ENCODE measurements at places on chromosomes 11 and 22.

- DNase-seq = peak; percentile 70
Observed at GRCh38 chr11:63917692-63918506, 935 bp upstream of the RCOR2 start.

- DNase-seq = peak; percentile 12
Observed at GRCh38 chr11:6736495-6737121, 35.2 kb downstream of the OR2AG2 start.

DNA sequence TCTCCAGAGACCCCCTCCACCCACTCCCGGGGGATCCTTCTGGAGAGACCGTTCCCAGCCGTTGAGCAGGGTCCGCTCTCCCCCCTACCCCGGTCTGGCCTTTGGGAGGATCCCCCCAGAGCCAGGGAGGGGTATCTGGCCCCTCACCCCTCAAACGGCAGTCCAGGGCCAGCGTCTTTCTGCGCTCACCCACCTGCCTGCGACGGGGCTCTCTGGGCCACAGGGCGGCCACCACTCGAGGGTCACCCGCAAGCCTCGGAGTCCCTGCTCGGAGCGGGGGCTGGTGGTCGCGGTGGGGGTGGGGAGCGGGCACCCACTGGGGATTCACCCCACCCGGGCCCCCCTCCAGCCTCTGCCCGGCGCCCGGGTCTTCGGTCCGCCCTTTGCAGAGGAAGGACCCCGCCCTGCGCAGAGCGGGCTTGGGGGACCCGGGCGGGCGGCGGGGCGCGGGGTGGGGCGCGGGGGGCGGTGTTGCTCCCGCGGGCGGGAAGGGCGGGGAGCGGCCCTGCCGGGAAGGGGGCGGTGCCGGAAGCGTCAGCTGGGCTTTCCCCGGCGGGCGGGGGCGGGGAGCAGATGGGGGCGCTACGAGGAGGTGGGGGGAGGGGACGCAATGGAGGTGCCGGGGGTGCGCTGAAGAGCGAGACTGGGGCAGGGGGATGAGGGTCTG lies 16.6 kb downstream of the CRELD2 start:
- DNase-seq = peak; percentile 90

DNA sequence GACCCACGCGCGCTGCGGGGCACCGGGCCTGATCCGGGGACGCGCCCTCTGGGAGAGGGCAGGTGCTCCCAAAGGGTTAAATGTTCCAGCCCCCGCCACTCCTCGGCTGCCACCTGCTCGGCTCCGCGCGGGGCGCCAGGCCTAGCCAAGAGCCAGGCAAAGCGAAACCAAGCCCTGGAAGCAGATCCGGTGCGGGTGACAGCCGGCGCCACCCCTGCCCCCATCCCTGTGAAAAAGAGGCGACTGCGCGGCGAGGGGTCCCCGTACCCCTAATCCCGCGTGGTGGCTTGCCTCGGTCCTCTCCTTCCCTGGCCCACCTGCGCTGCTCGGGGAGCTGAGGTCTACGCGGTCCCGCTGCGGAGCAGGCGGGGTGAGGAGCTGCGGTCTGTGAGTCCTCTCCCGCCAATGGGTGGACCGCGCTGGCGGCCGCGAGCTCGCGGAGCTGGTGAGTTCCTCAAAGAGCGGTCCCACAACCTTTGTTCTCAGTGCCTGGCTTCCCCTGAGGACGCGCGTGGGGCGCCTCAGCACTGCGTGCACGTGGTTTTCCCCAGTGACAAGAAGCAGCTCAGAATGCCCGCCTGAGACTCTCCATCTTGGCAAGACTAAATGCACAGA lies at the start of gene ME3:
Gene ME3 (minus strand): TSS at position 610 of the 615 bp plus-strand sequence.
- peak; percentile 27 for DNase-seq

DNA sequence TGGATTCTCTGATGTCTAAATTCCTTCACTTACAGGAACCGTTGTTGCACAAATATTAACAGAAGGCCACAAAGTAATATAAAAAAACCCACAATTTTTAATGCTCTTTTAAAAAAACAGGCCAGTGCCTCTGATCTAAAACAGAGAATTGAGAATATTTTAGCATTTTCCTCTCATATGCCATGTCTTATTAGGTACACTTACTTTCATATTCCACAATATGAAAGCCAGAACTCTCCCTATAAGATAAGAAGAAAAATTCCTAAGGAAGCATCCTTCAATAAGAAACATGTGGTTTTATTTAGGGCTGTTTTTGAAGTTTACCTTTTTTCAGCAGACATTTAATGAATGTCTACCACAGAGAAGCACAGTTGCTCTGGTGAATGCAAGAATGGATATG lies 214.5 kb downstream of the FAT3 start:
- no peak for DNase-seq

DNA sequence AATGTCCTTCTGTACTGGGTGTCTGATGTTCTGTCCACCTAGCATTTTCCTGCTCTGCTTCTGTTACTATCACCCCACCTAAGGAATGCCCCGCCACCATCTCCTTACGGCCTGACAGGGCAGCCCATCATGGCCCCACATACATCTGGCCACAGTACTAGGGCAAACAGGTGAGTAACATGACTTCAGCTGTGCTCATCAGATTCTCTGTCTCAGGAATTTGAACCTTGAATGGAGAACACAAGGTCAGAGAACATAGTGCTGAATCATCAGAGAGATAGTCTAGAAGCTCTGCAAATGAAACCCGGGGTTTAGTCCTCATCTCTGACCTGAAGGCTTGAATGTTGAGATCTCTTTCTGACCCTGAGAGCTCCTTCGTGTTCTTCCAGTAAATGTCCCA lies 32.4 kb downstream of the ZC3H12C start:
- DNase-seq = no peak

DNA sequence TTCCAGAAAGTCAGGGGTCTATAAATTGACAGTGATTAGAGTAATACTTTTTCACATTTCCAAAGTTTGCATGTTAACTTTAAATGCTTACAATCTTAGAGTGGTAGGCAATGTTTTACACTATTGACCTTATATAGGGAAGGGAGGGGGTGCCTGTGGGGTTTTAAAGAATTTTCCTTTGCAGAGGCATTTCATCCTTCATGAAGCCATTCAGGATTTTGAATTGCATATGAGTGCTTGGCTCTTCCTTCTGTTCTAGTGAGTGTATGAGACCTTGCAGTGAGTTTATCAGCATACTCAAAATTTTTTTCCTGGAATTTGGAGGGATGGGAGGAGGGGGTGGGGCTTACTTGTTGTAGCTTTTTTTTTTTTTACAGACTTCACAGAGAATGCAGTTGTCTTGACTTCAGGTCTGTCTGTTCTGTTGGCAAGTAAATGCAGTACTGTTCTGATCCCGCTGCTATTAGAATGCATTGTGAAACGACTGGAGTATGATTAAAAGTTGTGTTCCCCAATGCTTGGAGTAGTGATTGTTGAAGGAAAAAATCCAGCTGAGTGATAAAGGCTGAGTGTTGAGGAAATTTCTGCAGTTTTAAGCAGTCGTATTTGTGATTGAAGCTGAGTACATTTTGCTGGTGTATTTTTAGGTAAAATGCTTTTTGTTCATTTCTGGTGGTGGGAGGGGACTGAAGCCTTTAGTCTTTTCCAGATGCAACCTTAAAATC lies 5.3 kb downstream of the MALAT1 start:
- no peak for DNase-seq

DNA sequence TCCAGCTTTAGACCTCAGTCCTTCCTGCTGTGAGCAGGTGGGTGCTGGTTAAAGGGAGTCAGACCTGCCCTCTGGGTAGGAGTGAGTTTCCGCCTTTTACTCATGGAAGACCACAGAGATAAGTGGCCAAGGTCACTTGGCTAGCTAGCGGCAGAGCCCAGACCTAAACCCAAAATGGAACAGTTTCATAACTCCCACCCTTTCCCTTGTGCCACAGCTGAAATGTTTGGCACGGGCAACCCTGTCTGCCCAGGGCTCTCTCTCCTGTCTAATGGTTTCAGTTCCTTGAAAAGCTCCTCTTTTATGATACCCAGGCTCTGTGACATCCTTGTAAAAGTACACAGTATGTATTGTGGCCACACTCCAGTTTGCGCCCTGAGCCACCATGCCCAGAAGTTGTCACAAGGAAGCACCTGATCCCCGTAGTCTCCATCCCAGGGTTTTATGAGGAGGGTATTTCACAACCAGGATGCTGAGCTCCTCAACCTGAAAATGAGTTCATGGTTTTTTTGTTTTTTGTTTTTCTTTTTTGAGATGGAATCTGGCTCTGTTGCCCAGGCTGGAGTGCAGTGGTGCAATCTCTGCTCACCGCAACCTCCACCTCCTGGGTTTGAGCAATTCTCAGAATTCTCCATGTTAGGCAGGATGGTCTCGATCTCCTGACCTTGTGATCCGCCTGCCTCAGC lies 5.1 kb downstream of the MB start:
- no peak for DNase-seq

GRCh38 chr11:71501071-71501985 lies 25.7 kb upstream of the KRTAP5-7 start:
- DNase-seq = no peak

GRCh38 chr11:326842-327580 lies 6.4 kb upstream of the IFITM3 start:
- DNase-seq = peak; percentile 83

GRCh38 chr11:102226702-102227490 lies 90.4 kb upstream of the BIRC3 start:
- DNase-seq = no peak

- DNase-seq = peak; percentile 77
Observed at GRCh38 chr11:66543263-66544107, 2.4 kb downstream of the ZDHHC24 start.

DNA sequence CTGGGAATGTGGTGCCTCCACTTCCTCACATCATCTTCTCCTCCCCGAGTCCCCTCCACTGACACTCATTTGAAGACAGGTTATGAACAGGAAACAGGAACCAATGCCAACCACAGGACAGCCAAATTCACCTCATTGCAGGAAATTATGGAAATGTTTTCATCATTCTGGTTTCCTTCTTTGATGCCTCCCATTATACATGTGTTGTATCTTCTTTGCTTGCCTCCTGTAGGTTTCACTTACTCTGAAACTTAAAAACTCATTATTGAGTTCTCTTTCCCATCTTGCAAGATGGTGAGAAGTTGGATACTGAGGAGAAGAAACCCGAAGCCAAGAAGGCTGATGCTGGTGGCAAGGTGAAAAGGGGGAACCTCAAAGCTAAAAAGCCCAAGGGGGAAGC lies 108.5 kb downstream of the PHF21B start:
- no peak for DNase-seq

DNA sequence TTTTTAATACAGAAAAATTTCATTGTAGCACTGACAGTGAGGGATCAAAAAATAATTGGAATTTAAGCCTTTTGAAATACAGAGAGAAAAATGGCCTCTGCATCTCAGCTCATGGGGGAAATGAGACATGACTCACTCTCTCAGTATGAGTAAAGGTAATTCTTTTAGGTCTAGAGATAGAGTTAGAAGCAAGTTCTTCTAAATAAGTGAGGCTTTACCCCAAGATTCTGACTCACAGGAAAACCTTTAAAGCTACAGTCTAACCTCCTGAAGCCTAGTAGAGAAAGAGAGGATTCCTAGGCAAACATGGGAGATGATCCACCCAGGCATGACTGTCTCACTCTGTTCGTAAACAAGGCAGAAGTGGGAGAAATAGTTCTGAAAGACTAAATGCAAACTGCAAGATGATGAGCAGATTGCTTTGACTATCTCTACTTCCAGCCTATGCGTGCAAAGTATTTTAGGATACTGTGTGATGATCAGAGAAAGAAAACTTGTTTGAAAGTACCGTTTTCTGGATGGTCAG lies 1003.3 kb upstream of the CCDC90B start:
- peak; percentile 60 for DNase-seq

DNA sequence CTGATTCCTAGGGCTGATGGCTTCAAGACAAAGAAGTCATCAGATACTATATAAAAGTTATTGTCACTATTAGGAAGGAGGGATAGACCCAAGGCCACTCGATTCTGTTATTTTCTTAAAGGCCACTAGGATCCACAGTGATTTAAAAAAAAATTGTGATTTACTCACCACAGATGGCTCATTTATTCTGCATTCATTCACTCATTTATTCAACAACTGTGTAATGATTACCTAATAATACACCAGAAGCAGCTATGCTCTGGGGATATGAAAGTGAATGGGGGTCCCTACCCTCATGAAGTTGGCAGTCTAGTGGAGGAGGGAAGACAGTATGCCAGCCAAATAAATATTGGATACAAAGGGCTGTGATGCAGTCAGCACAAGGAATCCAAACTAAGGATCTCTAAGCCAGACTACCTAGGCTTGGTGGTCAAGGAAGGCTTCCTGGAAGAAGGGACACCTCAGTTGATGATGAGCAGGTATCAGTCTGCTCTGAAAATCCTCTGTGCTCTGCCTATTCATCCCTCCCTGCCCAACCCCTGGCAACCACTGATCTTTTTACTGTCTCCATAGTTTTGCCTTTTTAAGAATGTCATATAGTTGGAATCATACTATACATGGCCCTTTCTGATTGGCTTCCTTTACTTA lies 110.5 kb downstream of the NAT10 start:
- DNase-seq = no peak

DNA sequence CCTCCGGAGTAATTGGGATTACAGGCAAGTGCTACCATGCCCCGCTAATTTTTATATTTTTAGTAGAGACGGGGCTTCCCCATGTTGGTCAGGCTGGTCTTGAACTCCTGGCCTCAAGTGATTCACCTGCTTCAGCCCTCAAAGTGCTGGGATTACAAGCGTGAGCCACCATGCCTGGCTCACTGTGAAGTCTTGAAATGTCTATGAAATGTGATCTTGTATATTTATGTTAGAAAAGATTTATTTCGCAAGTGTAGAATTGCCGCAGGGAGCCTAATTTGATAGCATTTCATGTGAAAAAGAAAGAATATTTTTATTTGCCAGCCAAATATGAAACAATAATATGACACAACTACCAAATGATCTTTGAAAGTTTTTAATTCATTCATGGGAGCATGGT lies 52.1 kb downstream of the GRAMD1B start:
- DNase-seq = no peak

GRCh38 chr22:16774911-16775500 lies 50.2 kb downstream of the XKR3 start:
- DNase-seq = no peak

GRCh38 chr11:123062892-123063825 lies 1.2 kb upstream of the HSPA8 start:
- DNase-seq = no peak

DNA sequence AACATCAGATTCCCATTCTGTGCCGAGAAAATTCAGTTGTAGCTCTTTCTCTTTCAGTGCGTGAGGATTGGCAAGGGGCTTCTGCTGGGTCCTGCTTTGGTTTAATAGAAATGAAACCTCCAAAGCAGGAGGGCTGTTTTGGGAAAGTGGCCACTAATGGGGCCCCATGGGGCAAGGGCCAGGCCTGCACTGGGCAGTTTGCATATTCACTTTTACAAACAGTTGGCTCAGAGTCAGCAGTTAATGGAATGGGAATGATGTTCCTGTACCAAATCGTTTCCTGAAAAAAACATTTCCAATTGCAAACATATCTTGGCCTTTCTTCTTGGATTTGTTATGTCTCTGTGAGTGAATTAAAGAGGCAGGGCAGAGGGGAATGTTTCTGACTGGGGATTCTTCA lies 92.1 kb downstream of the PARVA start:
- no peak for DNase-seq

DNA sequence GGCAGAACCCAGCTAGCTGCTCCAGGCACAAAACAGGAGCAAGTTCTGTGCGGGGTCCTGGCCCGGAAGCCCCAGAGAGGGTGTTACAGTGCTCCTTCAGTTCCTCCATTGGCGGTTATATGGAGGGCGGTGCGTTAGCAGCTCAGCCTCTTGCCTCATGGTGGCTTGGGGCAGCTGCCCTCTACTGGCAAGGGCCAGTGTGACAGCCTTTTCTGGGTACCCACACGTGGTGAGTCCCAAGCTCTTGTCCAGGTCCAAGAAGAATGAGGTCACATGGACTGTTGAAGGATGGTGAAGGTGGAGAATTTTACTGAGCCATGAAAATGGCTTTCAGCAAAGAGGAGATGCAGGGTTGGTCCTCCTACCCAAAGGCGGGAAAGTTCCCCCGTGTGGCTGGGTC lies 100.5 kb downstream of the WT1 start:
- DNase-seq = no peak

Measured in GM20000 (cell line).